Cortex of kidney (tissue), 1 donor: ENCODE measurements at places on chromosomes 4 and X.

- no peak for DNase-seq
Observed at GRCh38 chr4:5146248-5146647, 95.0 kb downstream of the STK32B start.

DNA sequence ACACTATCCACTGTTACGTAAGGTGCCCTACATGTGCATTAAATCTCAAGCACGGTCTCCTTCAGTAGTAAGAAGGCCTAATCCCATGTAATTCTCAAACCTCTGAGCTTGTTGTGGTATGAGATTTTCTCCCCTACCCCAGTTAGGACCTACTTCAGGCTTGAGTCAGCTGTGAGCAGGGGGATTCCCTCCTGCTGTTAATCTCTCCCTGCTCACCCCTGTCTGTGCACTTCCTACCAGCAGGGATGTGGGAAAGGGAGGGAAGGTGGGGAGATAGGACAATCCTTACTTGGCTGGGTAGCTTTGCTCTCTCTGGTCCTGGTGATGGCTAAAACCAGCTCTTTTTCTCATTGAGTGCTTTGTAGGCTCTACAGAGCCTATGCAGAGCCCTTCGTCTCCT, 60.8 kb downstream of the PALLD start:
- no peak for DNase-seq

DNA sequence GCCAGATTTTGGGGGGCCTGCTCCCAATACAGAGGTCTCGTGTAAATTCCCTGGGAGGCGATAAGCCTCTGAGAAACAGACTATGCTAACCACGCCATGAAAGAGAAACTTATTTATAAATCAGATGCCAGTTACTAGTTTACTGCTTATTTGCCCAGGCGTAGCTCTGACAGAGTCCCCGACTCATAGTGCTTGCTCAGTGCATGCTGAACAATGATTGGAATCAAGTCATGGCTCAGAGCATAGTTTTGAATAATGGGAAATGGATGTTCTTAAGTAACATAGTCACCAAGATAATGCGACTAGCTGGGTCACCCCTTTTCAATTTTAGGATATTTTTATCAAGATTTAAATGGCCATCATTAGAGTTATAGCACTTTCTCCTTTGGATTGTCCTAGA, 39.9 kb downstream of the HTT start:
- DNase-seq, result no peak

DNA sequence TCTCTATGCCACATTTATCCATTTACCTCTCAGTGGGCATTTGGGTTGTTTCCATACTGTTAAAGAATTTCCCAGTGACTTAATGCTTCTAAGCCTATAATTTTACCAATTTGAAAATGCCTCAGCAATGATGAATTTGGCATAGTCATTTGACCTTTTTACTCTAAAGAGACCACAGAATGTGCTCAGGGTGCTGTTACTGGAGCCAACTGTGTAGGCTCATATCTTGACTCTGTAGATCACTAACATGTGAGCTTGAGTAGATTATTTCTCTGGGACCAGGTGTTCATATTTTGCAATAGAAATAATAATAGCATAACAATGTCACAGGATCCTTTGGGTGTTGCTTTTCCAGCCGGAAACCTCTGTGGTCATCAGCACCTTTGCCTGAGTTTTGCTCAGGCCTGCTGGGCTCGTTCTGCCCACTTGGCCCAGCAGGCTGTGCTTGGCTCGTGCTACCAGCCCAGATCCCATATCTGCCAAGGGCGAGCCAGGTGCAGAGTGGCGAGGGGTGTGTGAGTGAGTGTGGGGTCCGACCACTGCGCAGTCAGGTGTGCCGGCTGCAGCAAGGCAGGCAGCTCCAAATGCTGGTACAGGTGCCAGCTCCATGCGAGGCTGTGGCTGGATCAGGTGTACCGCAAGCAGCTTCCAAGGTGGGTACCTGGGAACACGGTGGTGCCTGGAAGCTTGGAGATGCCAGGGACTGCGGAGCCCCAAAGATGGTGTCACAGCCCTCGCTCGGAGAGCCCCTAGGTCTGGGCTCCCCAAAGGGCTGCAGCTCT, 70.6 kb upstream of the ANK2 start:
- DNase-seq, result no peak

- DNase-seq, result no peak
Observed at GRCh38 chr4:2402048-2402842, 16.2 kb downstream of the ZFYVE28 start.

DNA sequence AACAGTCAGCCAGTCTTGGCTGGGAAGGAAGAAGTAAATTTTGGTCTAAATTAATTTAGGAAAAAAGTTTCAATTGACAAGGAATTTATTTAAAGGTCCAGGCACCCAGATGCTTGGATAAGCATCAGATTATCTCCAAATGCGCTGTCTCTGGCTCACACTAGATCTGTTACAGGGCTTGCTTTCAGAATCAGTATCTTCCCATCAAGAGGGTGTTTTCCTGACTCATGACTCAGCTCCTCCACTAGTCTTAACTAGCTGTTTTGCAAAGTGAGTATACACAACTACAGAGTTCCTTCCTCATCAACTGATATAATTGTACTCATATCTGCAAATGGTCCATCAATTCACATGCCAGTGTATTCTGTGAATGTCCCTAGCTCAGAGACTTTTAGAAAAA, 482.1 kb upstream of the CPEB2 start:
- no peak for DNase-seq

DNA sequence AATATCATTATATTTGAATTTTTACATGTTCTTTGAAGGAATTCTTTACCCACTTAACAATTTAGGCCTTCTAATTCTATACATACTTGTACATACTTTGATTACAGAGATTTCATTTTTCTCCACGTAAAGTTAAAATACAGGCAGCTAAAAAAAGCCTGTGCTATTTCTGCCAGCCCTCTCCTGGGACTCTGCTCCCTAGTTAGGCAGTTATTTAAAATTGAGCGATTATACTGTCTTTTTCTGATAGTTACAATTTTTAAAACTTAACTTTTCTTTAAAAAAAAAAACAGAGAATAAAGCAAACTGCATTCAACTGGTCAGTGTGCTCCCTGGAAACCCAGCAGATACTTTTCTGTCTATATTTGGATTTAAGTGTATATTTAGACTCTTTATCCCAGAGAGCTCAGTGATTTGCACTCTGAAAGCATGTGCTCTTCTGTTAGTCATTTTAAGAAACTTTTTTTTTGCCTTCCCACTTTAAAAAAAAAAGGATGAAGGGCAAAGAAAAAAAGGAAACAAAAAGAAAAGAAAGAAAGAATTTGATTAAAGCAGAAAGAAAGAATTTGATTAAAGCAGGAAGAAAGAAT, 18.1 kb upstream of the FAM241A start:
- no peak for DNase-seq

- DNase-seq, result no peak
Observed at GRCh38 chrX:101081231-101081630, 2.6 kb downstream of the TMEM35A start.

DNA sequence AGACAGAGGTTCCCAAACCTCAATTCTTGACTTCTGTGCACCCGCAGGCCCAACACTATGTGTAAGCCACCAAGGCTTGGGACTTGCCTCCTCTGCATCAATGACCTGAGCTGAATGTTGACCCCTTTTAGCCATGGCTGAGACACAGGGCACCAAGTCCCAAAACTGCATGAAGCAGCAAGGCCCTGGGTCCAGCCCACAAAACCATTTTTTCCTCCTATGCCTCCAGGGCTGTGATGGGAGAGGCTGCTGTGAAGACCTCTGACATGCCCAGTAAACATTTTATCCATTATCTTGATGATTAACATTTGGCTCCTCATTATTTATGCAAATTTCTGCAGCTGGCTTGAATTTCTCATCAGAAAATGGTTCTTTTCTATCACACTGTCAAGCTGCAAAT, 85.4 kb downstream of the ITM2A start:
- DNase-seq, result no peak

DNA sequence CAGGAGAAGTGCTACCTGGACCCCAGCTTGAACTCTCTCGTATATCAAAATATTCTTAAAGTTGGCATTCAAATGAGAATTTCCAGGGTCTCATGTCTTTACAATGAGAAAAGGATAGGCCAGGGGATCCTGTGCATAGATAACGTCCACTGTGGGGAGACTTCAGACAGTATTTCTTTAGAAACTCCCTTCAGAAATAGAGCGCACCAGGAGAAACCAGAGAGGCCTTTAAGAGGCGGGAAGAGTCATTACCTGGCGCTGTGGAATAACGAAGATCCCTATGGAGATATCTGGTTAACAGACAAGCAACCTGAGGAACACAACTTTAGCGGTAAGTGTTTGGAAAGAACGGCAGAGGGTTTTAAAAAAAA, 600 bp downstream of the RADX start:
- no peak for DNase-seq

DNA sequence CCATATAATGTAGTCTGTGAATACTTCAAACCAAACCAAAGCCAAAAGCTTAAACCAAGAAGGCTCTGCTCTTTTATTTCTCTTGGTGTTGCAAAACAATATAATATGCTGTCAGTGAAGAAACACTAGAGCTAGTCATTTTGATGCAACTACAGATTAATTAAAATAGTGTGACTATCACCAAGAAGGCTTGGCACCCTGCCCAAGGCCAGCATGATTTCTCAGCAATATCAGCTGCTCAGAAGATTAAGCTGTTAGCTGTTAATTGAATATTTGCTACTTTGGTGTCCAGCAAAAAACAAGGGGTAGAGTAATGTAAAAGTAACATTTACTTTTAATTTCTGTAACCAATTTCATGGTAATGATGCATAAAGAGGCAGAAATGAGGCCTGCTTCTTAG, 104.9 kb upstream of the PRPS2 start:
- DNase-seq, result no peak

GRCh38 chr4:3671571-3672464, 94.4 kb upstream of the ADRA2C start:
- DNase-seq, result no peak

DNA sequence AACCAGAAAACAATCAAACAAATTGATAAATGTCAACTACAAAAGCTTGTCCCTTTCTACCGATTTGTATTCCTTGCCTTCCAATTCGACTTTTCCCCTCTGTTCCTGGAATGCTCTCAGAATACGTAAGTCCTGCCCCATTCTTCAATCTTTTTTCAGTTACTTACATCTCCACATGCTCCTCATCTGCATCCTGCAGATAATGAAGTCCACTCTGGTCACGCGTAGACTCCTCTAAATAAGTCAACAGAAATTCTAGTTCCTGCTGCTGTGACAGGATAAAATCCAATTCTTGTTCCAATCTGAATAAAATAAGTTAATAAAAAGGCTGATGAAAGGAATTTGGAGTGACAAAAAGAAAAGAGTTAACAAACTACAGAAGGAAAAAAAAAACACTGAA, 34.4 kb upstream of the RBM41 start:
- DNase-seq, result no peak

- DNase-seq, result no peak
Observed at GRCh38 chr4:133146574-133147241, 2.4 kb upstream of the PCDH10 start.

GRCh38 chr4:22661443-22661842, 31.3 kb upstream of the GBA3 start:
- DNase-seq, result no peak

- no peak for DNase-seq
Observed at GRCh38 chrX:151737494-151737893, 2.9 kb downstream of the CNGA2 start.
